ENCODE measurements at places on chromosomes 4 and X.

DNA sequence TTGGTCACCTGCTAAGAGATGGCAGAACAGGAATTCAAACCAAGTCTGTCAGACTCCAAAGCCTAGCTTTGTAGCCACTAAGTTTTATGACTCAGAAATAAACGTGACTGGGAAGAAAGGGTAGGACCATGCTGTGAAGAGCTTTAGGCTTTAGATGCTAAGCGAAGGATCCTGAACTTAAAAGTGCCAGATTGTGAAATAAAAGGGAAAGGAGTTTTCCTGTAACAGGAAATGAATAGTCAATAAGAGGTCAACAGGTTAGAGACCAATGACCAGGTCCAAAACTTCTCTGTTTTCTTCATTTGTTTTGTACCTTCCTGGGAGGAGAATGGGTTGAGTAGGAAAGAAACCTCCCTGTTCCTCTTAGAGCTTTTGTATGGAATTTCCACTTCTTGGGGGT, 98.8 kb upstream of the EOLA2 start:
- no peak for DNase-seq

DNA sequence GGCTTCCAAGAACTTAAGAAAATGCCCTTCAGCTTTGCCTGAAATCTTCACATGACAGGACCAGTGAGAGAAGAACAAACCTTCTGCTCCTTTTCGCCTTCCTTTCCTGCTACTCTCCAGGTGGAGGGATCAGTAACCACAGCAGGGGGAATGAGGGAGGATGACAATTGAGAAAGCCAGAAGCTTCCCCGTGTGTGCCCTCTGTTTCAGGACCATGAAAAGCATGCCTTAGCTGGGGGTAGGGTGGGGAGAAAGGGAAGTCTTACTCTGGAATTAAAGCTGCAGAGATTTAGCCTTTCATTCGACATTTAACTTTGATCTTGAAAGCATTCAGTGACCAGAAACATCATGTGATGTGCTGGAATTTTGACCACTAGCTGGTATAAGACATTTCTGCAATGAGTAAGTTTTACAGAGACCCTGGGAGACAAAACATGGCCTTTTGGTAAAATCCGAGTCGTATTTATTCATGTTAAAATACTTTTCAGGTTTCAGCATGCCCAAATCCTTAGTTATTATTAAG, 10.6 kb upstream of the PUDP start:
- DNase-seq, result no peak

GRCh38 chr4:2074588-2074987, 15.5 kb downstream of the NAT8L start:
- no peak for DNase-seq

DNA sequence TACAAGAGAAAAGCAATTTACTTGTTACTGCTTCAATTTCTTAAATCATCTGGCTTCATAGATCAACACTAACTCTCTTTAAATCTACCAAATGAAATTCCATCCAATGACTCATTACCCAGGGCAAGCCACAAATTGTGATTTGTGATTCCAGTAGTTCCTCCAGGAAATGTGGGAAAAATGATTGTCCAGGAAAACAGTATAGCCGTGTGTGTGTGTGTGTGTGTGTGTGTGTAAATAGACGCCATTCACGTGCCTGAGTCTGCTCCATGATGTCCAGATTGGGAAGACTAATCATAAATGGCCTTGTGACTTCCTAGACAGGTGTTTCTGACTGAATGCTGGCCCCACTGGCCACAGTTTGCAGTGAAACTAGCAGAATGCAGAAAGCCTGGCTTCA, 121.3 kb downstream of the HS6ST2 start:
- no peak for DNase-seq

DNA sequence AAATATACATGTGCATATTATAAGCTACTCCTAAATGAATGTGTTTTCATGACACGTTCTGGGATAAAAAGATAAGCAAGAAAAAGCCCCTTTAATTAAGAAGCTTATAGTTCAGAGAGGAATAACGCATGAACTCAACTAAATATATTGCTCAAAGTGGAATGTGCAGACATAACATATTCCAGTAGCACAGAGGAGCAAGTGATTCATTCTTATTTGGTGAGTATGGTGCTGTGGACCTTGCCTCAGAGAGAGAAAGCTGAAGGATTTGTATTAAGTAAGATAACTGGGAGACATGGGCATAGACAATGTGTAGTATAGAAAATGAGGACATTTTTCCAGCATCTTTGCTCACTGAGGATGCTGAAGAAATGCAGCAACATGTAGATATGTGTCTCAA, 76.8 kb downstream of the CFAP299 start:
- DNase-seq, result no peak

DNA sequence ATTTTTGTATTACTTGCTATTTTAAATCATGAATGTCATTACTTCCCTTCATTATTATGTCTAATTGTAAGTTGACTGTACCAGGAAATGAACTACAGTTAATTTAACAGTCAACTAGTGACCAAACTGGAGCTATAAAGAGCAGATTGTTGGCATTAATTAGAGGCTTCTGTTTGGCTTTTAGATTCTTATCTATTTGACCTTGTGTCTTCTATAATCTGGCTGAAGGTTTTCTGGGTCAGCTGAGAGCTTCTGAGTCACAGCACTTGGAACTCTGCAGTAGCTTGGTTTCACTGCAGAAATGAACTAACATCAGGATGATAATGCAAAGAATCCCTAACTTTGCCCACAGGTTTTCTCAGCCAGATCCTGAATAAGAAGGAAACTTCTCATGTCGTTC, 169.2 kb upstream of the LEF1 start:
- DNase-seq, result no peak

- DNase-seq, result no peak
These were observed 40.7 kb downstream of the CDS1 start for GRCh38 chr4:84623661-84624060.

- no peak for DNase-seq
These were observed at the start of gene MXRA5 for GRCh38 chrX:3346501-3347259. MXRA5 (minus strand) TSS chrX:3346652; CDS start chrX:3343833, 2,819 bp downstream.

GRCh38 chr4:7691982-7692381, 247.7 kb downstream of the AFAP1 start:
- no peak for DNase-seq

All from naive B cell (primary cell).